NCI-H2227 treated with DMSO at 0.1 percent for 48 hours (cell line): ENCODE measurements at places on chromosomes 11 and 22.

DNA sequence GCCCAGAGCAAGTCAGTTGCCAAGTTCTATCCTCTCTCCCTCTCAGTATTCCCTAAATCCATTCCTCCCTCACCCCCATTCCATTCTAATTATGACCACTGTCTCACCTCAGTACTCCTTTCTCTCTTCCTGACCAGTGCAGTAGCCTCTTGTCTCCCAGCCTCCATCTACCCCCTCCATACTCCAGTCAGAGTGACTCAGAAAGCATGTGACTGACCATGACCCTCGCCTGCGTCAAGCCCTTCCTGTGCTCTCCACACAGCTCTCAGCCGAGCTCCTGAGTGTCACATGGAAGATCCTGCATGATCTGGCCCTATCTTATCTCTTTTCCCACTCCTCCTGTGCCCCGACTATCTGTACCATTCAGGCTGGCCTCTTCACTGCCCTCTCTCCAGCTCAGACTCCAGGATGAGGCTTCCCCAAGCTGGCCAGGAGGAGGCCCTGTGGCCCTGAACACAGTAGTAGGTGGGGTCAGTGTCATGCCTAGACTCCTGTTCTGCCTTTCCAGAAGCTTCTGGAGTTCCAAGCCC lies 42.6 kb downstream of the NEU3 start:
- no peak for DNase-seq

DNA sequence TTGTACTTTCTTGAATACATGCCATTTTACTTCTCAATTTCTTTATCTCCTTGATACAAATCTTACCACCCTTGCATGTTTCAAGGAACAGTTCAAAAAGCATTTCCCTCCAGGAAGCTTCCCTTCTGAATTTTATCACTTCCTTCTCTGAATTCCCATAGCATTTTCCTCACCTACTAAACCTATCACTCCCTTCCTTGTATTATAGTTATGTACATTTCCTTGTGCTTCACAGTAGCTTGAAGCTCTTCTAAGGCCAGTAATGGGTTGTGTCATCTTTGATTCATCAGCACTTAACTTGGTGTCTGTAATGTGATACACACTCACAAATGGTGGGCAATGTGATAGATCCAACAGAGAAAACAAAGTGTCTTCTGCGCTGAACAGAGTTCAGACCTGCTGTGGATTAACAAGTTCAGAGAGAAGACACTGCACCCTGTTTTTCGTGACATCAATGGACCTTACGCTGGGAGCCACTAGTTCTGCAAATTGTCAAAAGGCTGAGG lies 127.5 kb downstream of the CCDC81 start:
- DNase-seq: no peak

DNA sequence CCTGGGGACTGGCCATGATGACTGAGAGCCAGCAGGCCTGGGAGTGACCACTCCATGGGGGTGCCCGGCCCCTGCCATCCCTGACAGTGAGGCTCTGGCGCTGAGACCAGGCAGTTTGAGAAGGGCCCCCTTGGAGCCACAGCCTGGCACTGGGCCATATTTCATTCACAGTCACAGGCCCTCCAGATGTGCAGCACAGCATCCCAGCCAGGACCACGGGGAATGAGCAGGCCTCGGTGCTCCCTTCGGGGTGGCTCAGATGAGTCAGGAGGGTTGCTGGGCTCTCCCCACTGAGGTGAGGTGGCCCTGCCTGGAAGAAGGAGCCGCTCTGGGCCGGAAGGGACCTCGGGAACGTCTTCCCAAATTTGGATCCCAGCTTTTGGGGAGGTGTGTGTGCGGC lies 53.0 kb downstream of the GRAMD4 start:
- DNase-seq: no peak

DNA sequence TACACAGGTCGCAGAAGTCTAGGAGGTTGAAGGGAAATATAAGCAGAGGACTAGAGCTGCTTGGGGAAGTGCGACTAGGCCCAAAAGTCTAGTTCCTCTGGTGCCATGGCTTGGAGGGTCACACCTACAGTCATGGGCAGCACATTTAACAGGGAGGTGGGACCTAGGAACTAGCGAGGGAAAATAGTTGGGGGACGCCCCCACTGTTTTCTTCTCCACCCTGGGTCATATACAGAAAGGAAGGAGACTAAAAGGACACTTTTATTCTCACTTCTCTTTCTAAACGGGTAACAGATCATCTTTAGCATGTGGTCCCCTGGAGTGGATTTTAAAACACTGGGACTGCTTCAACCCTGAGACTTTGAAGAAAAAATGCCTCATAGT lies 16.6 kb downstream of the APIP start:
- no peak for DNase-seq

DNA sequence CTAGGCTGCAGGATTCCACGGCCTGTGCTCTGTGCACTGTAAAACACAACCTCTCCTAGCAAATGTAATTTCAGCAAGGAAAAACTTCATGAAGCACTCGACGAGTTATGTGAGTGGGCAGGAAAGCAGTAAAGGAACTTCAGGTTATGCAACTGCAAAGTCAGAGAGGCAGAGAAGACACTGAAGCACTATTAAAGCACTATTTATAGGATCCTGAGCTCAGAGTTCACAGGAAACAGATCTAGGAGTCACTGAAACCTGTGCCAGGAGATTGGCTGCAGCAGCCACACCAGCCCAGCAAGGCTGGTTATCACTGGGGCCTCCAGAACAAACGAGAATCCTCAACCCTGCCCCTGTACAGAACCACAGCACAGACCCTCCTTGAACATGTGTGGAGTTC lies 2.5 kb downstream of the SMIM35 start:
- DNase-seq: no peak

DNA sequence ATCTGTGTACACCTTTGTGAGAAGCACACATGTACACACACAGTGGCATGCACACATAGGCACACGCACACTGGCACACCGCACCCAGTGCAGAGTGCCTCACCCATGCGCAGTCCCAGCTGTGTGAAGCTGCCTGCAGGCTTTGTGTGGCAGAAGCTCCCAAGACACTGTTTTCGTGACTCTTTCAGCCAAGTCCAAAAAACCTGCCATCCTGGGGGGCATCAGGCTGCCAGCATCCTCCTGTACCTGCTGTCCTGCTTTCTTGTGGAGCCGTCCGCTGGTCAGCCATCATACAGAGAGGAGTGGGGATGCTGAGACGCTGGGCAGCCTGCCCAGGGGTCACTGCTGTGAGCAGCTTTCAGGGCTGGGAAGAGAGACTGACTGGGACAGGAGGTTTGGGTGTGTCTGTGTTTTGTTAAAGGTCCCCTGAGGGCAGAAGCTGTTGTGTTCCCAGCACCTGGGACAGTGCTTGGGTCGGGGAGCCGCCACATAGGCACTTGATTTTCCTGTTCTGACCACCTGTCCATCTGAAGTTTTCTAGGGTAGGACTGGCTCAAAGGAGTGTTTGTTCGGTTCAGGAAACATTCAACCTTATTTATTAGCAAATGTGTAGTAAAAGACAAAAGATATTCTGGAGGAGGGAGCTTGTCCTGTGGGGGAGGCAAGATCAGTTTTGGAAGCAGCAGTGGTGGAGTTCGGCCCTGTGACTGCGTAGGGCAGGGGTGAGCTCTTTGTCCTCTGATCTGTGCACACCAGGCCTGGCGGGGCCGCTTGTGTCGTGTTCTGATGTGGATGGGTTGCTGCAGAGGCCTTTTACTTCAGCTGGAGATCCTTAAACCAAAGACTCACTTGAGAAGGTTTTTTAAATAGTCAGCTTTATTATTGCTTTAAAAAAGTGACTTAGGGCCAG lies 29.7 kb downstream of the AP2A2 start:
- no peak for DNase-seq

GRCh38 chr11:1565904-1566247 lies 6.2 kb downstream of the DUSP8 start:
- DNase-seq: no peak

GRCh38 chr22:50031189-50032091 lies 18.9 kb upstream of the IL17REL start:
- DNase-seq: no peak
